NCI-H2029 (cell line): ENCODE measurements at places on chromosomes 13 and 19.

- peak; percentile 1 for DNase-seq
These were observed 179.2 kb upstream of the ZNF507 start for GRCh38 chr19:32166238-32166637.

GRCh38 chr19:18848878-18849661 is 17.3 kb downstream of the UPF1 start:
- no peak for DNase-seq

DNA sequence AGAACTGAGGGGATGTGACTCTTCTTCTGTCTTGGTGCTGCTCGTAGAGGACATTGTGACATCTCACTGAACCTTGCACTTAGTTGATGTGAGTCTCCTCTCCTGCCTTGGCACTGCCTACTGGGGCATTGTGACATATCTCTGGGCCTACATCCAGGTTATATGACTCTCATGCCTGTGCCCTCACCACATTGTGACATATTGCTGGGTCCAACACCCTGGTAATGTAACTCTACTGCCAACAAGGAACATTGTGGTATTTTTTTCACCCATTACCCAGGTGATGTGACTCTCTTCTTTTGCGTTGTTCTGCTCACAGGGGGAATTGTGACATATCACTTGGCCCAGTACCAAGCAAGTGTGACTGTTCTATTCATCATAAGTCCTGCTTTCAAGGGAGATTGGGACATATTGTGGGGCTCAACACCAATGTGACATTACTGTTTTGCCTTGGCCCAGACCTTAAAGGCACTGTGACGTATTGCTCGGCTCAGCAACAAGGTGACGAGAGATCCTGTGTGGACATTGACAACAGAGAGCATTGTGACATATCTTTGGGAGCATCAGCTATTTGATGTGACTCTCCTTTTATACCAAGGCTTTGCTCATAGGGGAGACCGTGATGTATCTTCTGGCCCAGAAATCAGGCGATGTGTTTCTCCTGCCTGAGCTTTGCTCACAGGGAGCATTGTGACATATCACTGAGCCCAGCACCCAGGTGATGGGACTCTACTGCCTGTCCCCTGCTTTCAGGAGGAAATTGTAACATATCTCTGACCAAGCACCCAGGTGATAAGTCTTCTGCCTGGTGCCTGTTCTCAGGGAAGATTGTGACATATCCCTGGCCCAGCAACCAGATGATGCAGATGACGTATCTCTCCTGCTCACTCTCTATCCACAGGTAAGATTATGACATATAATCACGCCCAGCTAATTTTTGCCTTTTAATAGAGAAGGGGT is 12.2 kb upstream of the ZNF429 start:
- no peak for DNase-seq

GRCh38 chr13:78265098-78265497 is 338.3 kb downstream of the POU4F1 start:
- no peak for DNase-seq

DNA sequence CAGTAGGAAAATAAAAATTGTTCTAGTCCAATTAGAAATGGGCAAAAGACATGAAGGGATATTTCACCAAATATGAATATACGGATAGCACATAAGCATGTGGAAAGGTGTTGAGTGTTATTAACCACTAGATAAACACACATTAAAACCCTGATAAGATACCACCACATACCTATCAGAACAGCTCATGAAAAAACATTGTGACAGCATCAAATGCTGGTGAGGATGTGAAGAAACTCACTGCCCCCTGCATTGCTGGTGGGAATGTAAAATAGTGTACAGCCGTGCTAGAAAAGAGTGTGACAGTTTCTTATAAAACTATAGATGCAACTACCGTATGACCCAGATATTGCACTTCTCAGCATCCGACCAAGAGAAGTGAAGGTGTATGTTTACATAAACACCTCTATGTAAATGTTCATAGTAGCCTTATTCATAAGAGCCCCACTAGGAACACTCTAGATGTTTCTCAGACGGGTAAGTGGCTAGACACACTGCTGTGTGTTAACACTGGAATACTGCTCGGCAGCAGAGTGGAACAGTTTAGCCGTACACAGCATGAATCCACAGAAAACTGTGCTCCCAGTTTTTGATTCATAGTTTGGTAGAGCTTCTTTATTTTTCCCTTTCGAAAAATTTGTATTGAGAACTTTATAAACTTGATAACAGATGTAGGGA is 321.1 kb downstream of the MYO16 start:
- no peak for DNase-seq

- DNase-seq: no peak
These were observed 14.8 kb downstream of the BRD4 start for GRCh38 chr19:15317392-15318071.

DNA sequence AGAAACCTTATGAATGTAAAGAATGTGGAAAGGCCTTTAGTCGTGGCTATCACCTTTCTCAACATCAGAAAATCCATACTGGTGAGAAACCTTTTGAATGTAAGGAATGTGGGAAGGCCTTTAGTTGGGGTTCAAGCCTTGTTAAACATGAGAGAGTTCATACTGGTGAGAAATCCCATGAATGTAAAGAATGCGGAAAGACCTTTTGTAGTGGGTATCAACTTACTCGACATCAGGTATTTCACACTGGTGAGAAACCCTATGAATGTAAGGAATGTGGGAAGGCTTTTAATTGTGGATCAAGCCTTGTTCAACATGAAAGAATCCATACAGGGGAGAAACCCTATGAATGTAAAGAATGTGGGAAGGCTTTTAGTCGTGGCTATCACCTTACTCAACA is 20.8 kb downstream of the ZNF283 start:
- no peak for DNase-seq
